ENCODE measurements at places on chromosomes 4 and X.

DNA sequence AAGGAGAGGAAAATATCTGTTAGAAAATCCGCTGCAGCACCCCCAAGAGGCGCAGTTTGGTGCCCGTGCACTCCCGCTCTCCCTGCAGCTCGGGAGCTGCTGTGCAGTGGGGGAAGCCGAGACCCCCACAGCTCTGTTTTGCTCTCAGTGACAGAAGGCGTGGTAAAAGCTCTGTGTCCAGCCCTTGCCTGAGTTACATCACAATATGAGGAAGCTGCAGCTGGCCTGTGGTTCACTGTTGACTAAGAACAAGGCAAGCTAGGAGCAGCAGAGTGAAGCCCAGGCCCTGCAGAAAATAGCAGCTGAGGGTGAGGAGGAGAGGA lies 88.5 kb upstream of the ADRA2C start:
- DNase-seq, result no peak

DNA sequence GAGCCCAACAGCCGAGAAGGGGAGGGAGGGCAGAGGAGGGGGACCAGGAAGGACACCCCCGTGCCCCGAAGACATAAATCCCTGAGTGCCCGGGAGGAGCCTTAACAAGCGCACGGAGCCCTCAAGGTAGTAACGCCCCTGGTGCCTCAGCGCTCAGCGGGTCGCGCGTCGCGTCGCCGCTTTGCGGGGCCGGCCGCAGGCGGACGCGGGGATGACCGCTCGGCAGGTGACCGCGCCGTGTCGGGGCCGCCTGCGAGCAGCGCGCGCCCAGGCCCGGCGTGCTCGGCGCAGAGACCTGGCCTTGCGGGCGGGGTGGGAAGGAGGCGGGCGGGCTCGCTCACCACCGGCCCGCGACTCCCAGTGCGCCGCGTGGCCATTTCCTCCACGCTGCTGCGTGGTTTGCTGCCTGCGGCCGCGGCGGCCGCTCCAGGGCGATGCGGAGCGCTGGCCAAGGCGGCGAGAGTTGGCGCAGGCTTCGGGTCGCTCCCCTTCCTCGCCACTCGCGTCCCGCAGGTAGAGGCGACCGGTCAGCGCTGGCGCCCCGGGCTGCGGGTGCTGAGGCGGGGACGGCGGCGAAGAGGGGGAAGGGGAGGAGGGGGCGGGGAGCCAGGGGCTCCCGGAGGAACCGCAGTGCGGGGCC lies 632 bp downstream of the CCSER1 start:
- DNase-seq, result no peak

GRCh38 chr4:8093587-8094274 lies 64.9 kb downstream of the ABLIM2 start:
- no peak for DNase-seq

- no peak for DNase-seq
These were observed 129.6 kb upstream of the QRFPR start for GRCh38 chr4:121510341-121510874.

GRCh38 chrX:53421772-53422085 lies 725 bp downstream of the SMC1A start:
- no peak for DNase-seq

GRCh38 chr4:151250706-151251105 lies 26.3 kb upstream of the PRSS48 start:
- no peak for DNase-seq

DNA sequence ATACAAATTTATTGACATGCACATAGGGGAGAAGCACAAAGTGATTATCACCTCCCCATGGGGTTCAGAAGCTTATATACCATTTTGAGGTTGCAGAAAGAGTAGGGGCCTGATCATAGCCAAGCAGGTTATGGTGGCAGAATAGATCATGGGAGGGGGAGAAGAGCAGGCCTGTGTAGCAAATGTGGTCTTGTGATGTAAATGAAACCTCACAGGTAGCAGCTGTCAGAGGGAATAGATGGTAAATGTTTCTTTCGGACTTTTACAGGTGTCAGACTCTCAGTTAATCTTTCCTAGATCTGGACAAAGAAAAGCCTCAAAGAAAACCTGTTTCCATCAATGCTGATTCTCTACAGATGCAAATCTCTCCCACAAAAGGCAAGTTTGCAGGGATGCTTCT lies 84.4 kb downstream of the CFAP299 start:
- DNase-seq, result no peak

DNA sequence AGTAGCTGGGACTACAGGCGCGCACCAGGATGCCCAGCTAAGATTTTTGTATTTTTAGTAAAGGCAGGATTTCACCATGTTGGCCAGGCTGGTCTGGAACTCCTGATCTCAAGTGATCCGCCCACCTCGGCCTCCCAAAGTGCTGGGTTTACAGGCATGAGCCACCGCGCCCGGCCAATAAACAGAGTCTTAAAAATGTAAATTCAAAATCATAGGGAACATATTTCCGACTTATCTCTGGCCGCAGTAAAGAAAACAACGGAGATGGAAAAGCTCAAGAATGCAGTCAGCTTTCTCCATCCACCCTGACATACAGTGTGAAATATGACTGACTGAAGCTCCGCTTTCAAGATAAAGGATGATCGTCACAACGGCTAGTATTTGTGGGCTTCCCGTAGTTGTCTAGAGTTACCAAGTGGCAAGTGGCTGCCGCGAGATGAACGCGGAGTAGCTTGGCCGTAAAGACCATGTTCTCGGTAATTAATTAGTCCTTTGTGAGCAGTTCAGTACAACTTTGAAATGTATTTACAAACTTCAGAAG lies 495.1 kb upstream of the FAT1 start:
- DNase-seq, result no peak

- no peak for DNase-seq
These were observed 118.4 kb downstream of the CBR4 start for GRCh38 chr4:168891688-168892087.

DNA sequence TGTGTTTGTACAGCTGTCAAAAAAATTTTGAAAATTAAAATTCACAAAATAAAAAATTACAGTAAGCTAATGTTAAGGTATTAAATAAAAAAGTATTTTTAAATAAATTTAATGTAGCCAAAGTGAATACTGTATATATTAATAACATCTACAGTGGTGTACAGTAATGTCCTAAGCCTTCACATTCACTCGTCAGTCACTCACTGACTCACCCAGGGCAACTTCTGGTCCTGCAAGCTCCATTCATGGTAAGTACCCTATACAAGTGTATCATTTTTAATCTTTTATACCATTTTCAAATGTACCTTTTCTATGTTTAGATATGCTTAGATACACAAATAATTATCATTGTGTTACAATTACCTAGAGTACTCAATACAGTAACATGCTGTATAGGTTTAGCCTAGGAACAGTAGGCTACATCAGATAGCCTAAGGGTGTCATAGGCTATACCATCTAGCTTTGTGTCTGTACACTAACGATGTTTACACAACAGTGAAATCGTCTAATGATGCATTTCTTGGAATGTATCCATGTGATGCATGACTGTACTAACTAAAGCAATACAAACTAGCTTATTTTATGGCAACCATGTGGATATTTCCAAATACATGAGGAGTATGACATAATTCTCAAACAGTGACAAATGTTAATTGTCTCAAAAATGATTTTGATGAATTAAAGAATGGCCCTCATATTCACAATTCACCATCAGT lies 13.7 kb downstream of the DDX60 start:
- no peak for DNase-seq

DNA sequence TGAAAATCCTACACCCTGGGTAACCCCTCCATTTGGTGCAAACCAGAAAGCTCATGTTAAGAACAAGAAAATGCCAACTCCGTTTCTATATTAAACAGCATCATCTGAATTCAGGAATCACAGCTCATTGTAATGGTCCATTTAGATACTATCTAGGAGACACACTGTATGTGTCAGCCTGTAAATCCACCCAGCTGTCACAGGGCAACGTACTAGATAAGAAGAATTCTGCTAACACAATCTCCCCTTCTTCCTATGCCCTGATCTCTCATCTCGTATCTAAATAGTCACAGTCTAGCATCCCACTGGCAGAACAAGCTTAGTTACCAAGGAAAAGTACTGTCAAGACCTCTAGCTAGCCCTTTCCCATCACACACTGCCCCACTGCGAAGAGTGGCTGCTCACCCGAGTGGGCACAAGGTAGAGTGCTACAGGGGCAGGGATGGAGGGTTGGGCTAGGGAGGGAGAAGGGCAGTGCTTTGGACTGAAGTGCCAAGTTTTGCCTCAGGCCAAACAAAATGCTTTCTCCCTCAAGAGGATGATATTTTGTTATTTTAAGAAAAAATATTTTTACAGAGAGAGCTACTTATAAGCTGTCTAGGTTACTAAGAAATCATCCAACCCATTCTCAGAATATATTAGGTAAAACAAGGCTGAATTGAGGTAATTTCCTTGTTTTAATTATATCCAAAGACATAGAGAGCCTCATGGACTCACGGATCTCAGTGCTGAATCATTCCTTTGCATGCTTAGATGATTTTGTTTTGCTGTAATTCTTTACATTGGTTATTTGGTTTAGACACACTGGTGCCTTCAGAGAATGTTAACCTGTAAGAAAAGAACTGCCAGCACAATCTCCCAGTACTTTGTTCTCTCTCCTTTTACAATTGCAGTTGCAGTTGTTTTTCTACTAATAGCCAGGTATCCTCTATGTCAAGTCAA lies 196.6 kb downstream of the PRDM5 start:
- DNase-seq, result no peak

DNA sequence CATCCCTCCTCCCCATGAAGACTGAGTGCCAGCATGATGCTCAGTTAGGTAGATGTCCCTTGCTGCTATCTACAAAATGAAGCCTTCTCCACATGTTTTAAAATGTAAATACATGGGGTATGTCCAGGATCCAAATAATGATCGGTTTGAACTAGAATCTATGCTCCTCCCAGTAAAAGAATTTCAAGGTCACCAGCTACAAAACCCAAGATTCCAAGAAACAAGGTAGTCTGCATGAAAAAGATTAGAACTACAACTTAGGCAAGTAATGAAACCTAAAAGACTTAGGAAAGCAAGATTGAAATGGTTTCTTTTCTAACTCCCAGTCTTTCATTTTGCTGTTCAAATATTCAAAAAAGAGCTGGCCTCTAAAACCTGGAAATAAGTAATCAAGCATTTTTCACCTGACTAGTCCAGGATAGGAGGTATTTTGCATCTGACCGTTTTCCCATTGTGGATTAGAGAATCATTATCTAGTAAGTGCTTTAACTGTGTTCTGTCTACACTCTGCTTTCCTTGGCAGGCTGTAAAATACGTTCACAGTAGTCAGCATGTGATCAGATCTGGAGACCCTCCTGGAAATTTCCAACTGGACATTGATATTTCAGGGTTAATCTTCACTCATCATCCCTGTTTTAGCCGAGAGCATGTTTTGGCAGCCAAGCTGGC lies 57.4 kb downstream of the CC2D2A start:
- DNase-seq, result no peak

GRCh38 chr4:79287718-79288117 lies 38.1 kb downstream of the NAA11 start:
- no peak for DNase-seq

DNA sequence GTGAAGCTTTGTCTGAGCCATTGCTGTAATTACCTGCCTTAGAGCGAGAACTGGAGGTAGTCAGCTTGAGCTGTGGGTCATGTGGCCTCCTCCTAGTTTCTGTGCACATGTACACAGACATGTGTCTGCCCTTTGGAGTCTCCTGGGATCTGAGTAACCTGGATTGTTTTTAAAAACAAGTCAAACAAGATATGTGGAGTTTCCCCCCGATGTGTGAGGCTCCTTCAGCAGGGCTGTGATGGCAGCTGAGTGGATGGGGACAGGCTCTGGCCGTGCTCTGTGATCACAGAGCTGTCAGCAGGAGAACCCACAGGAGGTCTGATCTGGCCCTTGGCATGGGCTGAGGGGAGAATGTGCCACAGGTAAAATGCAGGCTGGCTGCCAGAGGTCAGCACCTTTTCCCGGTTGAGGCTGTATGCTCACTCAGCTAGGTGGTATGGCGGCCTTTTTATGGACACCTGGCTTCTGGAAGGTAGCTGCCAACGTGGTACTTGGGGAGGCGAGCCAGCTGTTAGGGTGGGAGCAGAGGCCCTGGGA lies 38.4 kb downstream of the NOP14 start:
- no peak for DNase-seq

DNA sequence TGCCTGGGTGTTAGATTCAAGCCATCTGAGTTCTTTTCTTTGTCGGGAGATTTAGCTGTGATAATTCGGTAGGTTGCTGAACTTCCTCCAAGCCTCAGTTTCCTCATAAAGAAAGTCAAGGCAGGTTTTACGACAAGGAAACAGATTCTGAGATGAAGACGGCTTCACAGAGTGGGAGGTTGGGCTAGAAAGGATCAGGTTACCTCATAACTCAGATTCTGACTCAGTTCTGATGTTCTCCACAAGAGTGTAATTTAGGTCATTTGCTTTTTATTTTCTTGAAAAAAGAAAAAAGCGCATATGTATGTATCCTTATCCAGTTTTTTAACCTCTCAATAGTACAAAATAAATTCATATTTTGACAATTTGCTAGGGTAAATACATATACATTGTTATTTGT lies 47.2 kb upstream of the ELOVL6 start:
- no peak for DNase-seq

GRCh38 chrX:12419591-12419990 lies 281.3 kb downstream of the FRMPD4 start:
- DNase-seq, result no peak

DNA sequence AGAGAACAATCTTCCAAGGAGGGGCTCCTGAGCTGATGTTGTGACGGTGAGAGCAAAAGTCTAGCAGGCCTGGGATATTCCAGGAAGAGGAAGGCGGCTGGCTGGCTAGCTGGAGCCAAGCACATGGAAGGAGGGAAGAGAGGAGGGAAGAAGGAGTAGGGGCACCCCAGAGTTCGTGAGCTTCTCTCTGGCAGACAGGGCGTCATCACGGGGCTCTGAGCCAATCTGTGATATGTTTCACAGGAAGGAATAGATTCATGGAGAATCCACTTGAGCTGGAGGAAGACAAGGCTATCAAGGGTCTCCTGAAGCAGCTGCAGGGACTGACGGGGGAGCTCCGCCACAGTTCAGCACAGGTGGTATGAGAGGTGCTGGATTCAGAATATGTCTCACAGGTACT lies 73.6 kb downstream of the DHRSX start:
- DNase-seq, result no peak

DNA sequence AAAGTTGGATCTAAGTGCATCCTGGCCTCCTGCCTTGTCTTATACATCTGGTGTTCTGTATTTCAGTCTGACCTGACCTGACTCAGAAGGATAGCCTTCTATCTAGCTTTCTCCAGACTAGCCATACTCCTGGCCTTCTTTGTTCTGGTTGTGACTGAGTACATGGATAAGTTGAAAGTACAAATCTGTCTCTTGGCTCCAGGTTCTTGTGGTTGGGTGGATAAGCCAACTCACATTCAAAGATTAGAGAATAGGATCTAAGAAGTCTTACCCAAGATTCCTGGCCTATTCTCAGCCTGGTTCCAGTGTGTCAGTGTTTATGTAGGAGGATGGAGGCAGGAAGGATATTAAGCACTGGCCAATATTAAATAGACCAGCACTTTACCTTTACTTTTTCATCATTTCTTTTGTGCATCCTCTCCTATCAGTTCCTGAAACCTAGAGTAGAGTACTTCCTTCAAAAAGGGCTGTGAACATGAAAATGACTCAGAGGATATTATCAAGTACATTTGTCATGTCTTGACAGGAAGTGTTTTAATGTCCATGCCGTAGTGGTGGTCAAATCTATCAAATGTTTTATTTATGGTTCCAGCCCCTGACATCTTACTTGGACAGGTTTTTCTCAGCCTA lies 123.5 kb downstream of the IL15 start:
- no peak for DNase-seq
